WTC11 (cell line): ENCODE measurements at places on chromosomes 2 and 18. TPM values are rescaled to one million over a fixed set of nuclear protein-coding genes. Genes with fewer than 3 reads are reported as not detected.

DNA sequence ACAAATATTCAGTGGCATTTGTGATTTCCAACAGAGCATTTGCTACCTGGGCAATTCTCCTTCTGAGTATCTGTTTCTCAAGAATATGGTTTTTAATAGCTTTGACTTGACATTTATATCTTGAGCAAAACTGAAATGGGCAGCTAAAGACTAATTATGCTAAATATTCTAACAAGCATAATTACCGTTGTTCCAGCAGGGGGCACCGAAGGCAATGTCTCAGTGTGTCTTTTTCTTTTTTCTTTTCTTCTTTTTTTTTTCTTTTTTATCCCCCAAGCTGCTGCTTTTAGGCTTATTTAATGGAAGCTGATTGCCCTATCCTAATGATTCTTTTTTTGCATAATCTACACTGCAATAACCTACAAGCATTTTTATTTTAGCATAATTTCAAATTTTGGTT, 138.9 kb upstream of the NABP1 start:
- DNase-seq = peak; percentile 41
- H3K36me3 ChIP-seq = no peaks in the 10 kb centered on the region
- H3K27me3 ChIP-seq = no peaks in the 10 kb centered on the region; the same call in 1 of the 2 replicates
- H3K4me3 ChIP-seq = no peak overlapping the region
- H3K27ac ChIP-seq = no peak overlapping the region

The ARHGEF33 gene
- 0.42 to 0.57 TPM (median 0.50 TPM) in 3 replicates for total RNA-seq

The VIL1 gene
- 2.9 to 3.8 TPM (median 3.0 TPM) in 3 replicates for total RNA-seq

GRCh38 chr2:189794310-189794709, 10.1 kb downstream of the PMS1 start:
- no peaks in the 10 kb centered on the region for H3K27me3 ChIP-seq
- 0 out of 2 replicates have a peak, but pooled peaks cover 2% of the 10 kb centered on the region for H3K4me1 ChIP-seq
- H3K36me3 ChIP-seq = peaks cover 39% of the 10 kb centered on the region
- no peak overlapping the region for H3K4me3 ChIP-seq
- no peak for DNase-seq
- H3K27ac ChIP-seq = no peak overlapping the region

DNA sequence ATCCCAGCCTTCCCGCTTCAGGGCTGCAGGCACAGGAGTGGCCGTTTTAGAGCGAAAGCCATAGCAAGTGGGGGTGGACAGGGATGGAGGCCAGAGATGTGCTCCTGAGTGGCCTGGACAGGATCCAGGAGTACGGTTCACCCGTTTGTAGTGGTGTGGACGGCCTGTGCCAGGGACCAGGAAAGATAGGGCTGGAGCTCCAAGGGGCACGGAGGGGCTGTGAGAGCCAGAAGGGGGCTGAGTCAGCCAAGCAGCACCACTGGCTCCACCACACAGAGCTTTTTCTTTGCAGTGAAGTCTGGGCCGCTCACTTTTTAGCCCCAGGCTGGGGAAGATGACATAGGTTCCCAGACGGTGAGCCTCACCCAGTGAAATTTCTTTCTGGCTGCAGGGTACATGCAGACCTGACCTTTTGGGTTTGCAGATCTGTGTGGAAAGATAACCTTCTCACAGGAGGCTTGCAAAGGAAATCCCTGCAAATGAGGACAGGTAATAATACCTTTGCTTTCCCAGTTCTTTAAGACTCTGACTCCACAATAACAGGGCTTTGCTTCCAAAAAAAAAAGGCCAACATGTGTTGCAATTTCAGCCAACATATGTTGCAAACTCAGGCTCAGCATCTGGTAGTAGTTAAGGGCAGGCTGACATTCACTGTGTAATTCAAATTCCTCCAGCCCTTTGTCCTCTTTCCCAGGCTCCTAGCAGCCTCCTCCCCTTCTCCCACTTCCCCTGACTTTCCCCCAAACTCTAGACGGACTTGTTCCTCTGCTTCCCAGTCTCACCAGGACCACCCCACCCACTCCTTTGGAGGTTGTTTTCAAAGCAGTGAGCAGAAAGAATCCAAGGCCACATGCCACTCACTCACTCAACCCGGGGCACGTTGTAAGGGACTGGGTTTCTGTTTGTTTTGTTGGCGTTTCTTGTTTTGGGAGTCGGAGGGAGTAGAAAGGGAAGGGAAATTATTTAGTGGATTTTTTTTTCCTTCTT, 20.3 kb upstream of the LAPTM4A start:
- peak overlapping the region; percentile 92 for H3K27ac ChIP-seq
- no peaks in the 10 kb centered on the region; the same call in 1 of the 2 replicates for H3K27me3 ChIP-seq
- 0 out of 2 replicates have a peak, but pooled peaks cover 2% of the 10 kb centered on the region for H3K36me3 ChIP-seq
- H3K4me1 ChIP-seq = peaks cover 17% of the 10 kb centered on the region
- H3K4me3 ChIP-seq = no peak overlapping the region; the same call in 1 of the 2 replicates
- DNase-seq = no peak

DNA sequence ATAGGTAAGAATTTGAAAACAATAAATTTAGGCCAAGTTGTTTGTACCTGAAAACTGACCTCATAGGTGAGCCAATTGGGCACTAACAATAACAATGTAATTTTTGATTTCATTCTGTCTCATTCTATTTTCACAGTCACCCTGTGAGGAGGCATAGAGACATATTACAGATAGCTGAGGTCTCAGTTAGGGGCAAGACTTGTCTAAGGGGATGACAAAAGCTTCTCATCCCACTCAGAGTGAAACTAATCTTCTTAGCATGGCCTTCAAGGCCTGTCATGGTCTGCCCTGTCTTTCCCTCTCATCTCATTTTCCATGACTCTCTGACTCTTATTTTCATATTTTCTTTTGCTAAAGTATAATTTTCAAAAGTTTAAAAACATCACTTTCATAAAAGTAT, 562.0 kb upstream of the TNP1 start:
- DNase-seq = no peak
- H3K27ac ChIP-seq = no peak overlapping the region
- peaks cover 3% of the 10 kb centered on the region; the same call in 1 of the 2 replicates for H3K27me3 ChIP-seq
- H3K36me3 ChIP-seq = no peaks in the 10 kb centered on the region

GRCh38 chr18:70250781-70251180, 38.1 kb upstream of the SOCS6 start:
- no peak for DNase-seq
- no peak overlapping the region for H3K27ac ChIP-seq
- H3K4me3 ChIP-seq = no peak overlapping the region
- H3K4me1 ChIP-seq = no peaks in the 10 kb centered on the region
- no peaks in the 10 kb centered on the region for H3K36me3 ChIP-seq
